Activated T-cell treated with anti-CD3 and anti-CD28 coated beads, Interleukin-2, amount 50 U/mL, for 1 hour (primary cell): ENCODE measurements at places on chromosomes 5 and 9.

- DNase-seq = no peak
Measured at GRCh38 chr9:85949586-85950335, 8.8 kb downstream of the NAA35 start.

- DNase-seq = no peak
Measured at GRCh38 chr9:98867429-98868168, 60.1 kb downstream of the GALNT12 start.

DNA sequence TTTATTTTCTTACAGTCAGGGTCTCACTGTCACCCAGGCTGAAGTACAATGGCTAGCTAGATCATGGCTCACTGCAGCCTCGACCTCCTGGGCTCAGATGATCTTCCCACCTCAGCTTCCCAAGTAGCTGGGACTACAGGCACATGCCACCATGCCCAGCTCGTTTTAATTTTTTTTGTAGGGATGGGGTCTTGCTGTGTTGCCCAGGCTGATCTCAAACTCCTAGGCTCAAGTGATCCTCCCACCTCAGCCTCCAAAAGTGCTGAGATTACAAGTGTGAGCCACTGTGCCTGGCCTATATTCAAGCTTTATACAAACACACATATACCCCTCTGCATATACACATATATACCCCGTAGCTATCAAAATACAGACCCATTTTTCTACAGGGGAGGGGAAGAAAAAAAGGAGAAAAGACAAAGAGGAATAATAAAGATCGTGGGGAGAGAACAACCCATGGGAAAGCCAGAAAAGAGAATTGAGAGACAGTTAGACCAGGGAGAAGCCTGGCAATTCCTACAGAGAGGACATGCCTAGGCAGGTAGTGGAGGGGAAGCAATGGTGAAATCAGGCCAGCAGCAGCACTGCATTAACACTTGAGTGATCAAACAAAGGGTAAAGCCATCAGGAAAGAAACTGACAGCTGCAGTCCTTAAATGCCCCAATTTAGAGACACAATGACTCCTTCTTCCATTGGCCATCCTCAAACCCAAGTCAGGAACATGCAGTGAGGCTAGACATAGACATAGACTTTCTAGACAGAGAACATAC lies 102.7 kb downstream of the EFNA5 start:
- no peak for DNase-seq

DNA sequence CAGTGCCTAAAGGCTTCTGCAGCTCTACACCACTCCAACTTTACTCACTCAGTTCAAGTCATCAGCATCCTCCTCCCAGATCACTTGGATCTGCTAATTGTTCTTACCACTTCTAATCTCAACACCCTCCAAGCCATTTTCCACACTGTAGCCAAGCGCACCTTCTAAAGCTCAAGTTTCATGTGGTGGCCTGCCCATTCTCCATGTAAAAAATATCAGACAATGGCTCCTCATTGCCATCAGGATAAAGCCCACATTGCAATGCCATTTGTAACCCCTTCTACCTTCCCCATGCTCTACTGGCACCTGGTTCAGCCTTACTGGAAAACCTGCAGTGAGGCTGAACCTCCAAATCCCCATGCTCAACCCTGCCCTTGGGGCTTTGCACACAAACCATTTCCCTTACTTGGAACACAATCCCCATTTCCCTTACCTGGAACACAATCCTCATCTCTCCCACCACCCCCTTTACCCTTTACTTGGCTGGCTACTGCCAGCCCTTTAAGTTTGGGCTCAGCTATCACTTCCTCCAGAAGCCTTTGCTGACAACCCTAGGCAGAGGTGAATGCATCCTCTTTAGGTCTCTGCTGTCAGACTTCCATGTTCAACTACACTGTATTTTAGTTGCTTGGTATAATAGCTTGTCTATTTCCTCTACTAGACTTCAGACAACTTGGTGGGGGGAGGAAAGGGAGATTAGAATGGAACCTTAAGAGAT lies 220.0 kb downstream of the TSSK1B start:
- no peak for DNase-seq

- no peak for DNase-seq
Measured at GRCh38 chr9:85248514-85249312, 493.0 kb downstream of the AGTPBP1 start.

DNA sequence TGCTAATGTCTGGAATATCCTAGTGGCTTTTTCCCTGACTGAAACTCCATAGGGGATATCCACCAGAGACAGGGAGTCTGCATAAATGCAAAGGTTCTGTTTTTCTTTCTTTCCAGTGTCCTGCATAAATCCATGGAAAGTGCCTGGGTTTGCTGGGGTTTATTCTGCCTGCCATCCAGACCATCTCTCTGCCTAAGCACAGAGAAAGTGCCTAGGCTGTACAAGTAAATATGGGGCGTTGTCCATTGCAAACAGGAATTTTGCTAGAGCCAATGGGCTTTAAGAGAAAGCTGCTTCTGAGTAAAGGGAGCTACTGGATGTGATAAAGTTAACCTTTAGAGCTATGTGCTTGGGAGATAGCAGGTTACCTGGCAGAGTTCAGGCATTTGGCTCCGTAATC lies 407.5 kb downstream of the AGTPBP1 start:
- no peak for DNase-seq

DNA sequence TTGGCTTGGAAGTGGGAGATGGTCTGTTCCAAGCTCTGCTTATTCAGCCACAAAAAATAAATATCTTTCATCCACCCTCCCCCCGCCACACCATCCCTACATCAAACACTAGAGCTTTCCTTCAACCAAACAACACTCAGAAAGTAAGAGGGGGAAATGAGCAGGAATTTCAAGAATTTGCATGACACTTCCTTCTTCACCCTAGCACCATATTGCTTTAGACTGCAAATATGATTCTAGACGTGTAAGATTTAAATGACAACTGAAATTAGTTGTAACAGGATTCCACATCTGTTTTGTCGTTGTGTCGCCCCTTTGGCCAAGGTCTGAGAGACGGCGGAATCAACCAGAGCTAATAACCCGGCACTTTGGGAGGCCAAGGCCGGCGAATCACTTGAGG lies 88.5 kb downstream of the NDFIP1 start:
- no peak for DNase-seq

GRCh38 chr9:18829873-18830272 lies 203.1 kb downstream of the SAXO1 start:
- DNase-seq = no peak
